ENCODE measurements at places on chromosomes 6 and 20.

GRCh38 chr6:134295953-134296553, 21.9 kb downstream of the SGK1 start:
- no peak for DNase-seq

GRCh38 chr6:154583546-154584188, 73.2 kb upstream of the CNKSR3 start:
- DNase-seq = no peak

DNA sequence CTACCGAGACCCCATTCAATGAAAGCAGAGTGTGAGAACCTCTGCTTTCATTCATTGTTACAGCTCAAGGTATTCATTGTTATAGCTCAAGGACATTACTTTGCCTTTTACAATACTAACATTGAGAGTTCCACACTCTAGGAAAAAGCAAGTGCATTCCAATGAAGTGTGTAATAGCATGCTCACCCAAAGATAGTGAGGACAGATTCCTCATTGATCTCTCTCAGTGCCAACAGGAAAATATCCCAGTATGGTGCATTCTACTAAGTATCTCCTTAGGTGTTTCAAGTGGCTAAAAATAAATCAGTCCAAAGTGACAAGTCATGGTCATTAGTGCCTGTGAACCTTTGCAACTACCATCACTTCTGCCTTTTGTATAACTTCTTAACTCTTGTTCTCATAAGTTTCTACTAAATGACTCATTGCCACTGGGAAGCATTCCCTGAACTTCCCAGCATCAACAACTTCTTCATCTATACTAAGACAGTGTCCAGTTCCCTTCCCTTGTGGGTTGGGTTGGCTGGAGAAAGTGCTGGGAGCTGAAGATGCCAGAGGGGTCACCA, 140.7 kb upstream of the STXBP5 start:
- no peak for DNase-seq

DNA sequence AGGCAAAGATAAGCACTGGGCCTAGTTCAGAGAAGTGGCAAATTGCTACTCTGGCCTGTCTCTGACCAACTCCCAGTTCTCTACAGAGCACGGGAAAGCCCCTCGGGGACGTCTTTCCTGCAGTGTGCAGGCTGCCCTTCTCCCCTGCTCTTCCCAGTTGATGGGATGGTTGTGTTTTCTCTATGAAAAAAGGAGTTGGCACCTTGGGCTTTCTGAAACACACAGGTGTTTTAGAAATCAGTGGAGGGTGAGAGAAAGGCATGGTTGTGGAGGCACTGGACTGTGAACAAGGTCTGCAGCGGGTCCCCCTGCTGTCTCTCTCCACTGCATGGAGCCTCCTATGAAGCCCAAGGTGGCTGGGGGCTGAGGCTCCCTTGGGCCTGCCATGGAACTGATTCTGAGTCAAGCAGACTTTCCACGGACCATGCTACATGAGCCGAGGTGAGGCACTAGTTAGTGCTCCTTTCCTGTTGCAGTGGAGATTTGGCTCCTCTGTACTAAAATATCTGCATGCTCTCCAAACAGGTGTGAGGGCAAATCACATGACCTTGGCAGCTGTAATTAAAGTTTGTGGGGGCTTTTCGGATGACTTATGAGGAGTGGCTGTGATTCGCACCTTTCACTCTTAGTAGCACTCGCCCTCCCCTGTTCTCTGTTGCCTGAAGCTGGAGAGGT, 16.3 kb downstream of the GTSF1L start:
- no peak for DNase-seq

DNA sequence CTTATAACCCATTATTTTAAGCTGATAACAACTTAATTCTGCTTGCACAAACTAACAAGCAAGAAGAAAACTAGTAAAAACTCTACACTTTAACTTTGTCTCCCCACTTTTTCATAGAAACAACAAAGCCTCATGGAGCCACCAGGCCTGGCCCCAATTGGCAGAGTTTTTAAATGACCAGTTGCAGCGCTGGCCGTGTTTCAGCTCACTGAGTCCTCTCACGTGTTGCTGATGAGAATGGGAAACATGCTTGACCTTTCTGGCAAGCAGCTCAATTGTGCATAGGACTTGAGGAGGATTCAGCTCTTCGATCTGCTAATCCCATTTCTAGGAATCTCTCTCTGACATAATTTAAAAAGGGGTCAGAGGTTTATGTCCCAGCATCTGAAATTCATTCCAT, 24.5 kb upstream of the GRM4 start:
- no peak for DNase-seq

- DNase-seq = no peak
These were observed 225.9 kb downstream of the SMOC2 start for GRCh38 chr6:168666699-168667427.

DNA sequence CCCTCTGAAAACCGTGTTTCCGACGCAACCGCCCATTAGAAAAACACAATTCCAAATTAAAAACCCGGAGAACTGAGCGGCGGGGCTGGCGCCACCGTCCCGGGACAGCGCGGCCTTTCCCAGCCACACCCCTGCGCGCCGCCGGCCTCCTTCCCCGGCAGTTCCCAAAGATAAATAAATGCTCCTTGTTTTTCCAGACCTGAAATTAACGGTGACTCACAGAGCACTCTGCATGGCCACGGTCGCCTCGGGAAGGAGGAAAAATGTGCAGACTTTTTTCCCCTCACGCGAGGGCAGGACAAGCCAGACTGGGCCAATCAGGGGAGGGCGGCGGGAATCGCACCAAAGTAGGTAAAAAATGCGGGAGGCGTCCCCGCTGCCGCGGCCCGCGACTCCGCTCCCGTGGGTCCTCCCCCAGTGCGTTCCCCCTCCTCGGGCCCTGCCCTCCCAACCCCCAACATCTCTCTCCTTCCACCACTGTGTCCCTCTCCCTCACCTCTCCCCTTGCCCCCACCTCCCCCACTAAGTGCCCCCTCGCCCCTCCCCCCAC, 828 bp upstream of the DSTN start:
- DNase-seq = peak; percentile 44

GRCh38 chr6:4192173-4192572, 56.8 kb upstream of the ECI2 start:
- no peak for DNase-seq

DNA sequence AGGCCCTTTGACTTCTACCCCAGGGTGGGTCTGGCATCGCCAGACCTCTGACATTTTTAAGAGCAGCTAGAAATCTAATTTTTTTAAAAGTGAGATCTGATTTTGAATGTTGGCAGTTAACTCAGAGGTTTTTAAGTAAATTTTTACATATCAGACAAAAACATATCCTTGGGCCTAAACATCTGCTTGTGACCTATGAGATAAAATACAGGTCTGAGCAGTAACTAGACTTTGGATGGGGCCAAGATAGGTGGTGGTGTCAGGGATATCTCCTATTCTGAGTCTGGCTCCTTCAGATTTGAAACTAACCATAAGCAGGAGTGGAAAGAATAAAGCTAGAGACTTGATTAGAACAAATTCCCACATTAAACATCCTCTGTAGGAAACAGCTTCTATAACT, 17.6 kb downstream of the RALY start:
- DNase-seq = no peak

DNA sequence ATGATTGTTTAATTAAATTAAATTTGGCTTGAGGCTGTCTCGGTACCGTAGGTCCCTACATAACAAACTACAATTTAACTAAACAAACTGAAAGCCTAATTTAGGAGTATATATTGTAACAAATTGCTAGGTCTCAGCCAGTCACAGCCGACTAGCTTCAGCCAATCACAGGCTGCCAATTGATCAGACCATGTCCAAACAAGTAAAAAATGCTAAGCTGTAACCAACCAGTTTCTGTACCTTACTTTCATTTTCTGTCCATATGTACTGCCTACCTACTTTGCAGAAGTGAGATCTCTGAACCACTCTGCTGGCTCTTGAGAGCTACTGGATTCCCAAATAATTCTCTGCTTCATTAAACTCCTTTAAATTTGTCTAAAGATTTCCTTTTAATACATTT, 648.0 kb upstream of the GJE1 start:
- no peak for DNase-seq

DNA sequence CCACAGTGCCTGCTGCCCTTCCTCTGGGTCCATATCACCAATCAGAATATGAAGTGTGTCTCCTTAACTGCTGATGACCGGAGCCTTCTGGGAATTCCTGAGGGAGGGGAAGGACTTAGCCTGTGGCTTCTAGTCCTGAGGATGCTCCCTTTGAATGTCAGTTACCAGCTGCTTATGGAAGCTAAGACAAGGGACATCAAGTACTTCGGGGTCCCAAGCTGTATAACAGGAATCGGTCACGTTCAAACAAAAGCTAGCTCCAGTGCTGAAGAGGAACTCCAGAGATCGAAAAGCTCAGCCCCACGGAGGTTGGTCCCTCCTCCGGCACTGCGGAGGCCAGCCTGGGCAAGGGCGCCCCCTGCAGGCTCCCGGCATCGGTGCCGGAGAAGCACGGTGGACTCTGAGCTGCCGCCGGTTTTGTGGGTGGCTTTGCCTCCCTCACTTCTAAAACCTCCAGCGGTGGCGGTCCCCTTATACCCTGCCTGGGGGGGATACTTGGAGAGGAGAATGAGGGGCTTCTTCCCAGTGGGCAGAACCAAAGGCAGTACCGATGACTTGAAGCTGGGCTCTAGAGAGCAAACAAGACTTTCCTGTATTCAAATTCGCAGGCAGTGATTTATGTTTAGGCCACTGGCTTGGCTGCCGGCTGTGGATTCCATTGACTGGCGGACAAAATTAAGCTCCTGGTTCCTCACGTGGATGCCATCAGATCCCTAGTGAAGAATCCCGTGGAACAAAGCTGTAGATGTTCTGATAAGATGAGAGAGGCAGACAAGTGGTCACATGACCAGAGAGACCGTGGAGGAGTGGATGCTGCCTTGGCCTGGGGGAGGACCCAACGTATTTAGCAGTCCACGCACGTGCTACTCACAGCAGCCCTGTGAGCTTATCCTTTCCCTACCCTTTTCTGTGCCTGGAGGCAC, 16.2 kb upstream of the UBR2 start:
- DNase-seq = peak; percentile 61

- no peak for DNase-seq
These were observed 17.6 kb downstream of the ARID1B start for GRCh38 chr6:156794546-156795354.

- DNase-seq = peak; percentile 39
These were observed 1.9 kb upstream of the AP5S1 start for GRCh38 chr20:3818155-3819151.

GRCh38 chr6:164370773-164371172, 938.6 kb downstream of the C6orf118 start:
- DNase-seq = no peak

DNA sequence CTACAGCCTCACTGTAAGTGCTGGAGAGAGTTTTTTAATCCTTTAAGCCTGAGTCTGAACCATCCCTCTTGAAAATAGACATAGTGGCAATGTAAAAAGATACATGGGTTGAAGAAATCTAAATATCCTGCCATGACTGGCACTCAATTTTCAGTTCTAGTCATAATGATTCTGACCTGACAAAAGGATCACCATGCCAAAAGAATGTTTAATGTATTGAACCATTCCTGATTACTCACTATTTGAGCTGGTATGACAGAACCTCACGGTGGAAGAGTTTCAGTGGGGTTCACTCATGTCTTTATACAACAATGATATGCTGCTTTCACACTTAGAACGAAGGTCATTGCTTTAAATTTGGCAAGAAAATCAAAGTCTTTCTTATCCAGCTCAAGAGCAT, 93.4 kb downstream of the HIVEP2 start:
- DNase-seq = no peak

- no peak for DNase-seq
These were observed 27.0 kb upstream of the ZBP1 start for GRCh38 chr20:57647006-57647932.

- DNase-seq = no peak
These were observed 72.4 kb upstream of the SLC22A23 start for GRCh38 chr6:3529232-3529631.

DNA sequence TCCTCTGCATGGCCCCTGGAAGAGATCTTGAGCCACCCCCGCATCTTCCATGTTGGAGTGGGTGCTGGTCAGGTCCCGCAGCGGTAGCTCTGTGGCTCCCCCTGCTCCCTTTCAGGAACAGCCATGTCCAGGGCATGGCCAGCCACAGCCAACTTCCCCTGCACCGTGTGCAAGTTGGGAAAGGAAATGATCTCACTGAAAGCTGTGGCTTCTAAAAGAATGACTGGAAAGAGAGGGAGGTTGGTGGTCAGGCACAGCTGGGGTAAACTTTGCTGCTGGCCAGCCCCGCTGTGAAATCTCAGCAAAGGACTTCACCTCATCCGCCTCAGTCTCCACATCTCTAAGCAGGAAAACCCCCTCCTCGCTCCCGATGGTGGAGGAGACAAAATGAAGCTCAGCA, 153.6 kb upstream of the CST7 start:
- no peak for DNase-seq

DNA sequence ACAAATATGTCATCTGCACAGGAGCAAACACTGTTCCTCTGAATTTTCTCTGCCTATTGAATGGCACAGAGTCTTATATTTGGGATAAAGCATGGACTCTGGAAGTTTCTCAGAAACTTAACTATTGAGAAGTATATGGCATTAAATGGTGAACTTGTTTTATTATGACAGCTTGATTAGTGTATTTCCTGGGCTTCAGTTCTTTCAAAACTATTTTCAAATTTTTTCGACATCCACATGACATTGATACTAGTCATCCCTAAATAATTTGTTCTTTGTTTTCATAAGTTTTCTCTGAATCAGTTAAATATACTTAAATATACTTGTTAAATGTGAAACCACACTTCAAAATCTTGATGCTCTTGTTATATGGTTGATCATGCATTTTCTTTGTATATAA, 144.0 kb upstream of the TSHZ2 start:
- DNase-seq = no peak

DNA sequence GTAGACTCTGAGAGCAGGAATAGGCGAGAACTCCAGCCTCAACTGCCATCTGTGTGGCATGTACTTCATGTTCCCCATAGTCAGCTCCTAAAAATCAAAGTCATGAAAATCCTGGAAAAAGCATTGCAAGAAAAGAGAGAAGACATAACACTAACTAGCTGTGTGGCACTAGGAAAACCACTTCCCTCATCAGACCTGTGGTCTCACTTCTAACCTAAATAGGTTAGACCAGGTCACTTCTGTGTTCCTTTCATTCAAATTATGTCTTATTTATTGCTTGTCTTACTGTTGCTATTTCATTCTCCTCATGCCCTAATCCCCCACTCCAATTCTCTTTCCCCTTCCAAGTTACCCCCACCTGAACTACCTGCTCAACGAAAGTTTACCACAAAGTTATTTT, 70.2 kb downstream of the TNFRSF21 start:
- DNase-seq = no peak

DNA sequence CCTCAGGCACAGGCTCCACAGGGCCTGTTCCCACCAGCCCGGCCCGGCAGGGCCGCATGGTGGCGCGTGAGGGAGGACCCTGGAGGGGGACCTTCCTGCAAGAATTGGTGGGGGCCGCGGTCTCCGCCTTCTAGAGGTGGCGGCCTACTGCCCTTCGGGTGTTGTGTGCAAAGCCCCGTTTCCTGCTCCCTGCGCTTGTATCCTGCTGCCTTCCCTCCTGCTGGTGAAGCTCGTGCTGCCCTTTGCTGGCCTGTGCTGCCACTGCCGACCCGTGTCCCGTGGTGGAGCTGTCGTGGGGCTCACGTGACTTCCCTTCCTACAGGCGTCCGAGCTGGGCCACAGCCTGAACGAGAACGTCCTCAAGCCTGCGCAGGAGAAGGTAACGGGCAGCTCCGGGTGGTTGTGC, 8.4 kb upstream of the COL20A1 start:
- DNase-seq = no peak

GRCh38 chr20:1887321-1887720, 7.9 kb upstream of the SIRPA start:
- no peak for DNase-seq

- DNase-seq = no peak
These were observed 19.8 kb upstream of the SIM1 start for GRCh38 chr6:100484474-100484873.
